Activated naive CD8-positive, alpha-beta T cell treated with anti-CD3 and anti-CD28 coated beads, Interleukin-2, amount 10 ng/mL, durations not matched to agents 7 days and 5 days (primary cell): ENCODE measurements at places on chromosomes 11 and 22. TPM values are rescaled to one million over a fixed set of nuclear protein-coding genes. Genes with fewer than 3 reads are reported as not detected.

CCDC73 gene
- 0.14 TPM for total RNA-seq

DNA sequence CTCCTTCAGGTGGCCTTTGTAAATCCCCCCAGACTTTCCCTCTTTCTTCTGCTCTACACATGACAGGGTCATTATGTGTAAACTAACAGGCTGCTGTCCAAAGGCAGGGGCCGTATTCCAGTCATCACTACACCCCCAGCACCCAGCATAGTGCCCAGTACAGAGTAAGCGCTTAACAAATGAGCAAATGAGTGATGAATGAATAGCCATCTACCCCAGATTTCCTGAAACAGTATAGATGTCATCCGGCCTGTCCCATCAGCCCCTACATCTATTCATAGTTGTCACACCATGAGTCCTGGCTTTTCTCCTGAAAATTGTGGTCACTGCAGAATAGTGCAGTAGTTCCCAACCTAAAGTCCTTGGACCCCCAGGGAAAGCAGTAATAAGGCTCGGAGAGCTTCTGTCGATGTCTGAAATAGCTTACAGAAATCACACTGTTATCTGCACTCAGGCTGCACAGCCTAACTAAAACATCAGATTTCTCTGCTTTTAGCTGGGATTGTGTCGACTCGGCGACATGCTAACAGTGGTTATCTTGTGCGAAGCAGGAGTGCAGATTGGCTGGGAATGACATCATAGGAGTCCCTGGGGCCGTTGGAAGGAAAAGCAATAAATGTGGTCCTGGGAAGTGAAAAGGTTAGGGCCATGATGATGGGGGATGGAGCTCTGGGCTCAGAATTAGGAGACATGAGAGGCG lies 143.8 kb upstream of the NECTIN1 start:
- H3K4me3 ChIP-seq: no peak overlapping the region
- H3K27me3 ChIP-seq: peaks cover 6% of the 10 kb centered on the region
- no peak overlapping the region for H3K27ac ChIP-seq
- DNase-seq: no peak

CLDN25 gene
- not detected for total RNA-seq

CST6 gene
- not detected for total RNA-seq

- H3K27me3 ChIP-seq: no peaks in the 10 kb centered on the region
- H3K4me1 ChIP-seq: peaks cover 45% of the 10 kb centered on the region
- peaks cover 15% of the 10 kb centered on the region for H3K36me3 ChIP-seq
- H3K4me3 ChIP-seq: no peak overlapping the region
Observed at GRCh38 chr11:73999581-74000306, 9.1 kb downstream of the UCP3 start.

- H3K4me1 ChIP-seq: no peaks in the 10 kb centered on the region
- DNase-seq: no peak
- H3K4me3 ChIP-seq: no peak overlapping the region
- no peak overlapping the region for H3K27ac ChIP-seq
Observed at GRCh38 chr11:100861212-100861611, 174.1 kb downstream of the ARHGAP42 start.

- no peaks in the 10 kb centered on the region for H3K4me1 ChIP-seq
- H3K27ac ChIP-seq: no peak overlapping the region
- no peak for DNase-seq
- no peak overlapping the region for H3K4me3 ChIP-seq
- peaks cover 3% of the 10 kb centered on the region for H3K27me3 ChIP-seq
- no peaks in the 10 kb centered on the region for H3K36me3 ChIP-seq
Observed at GRCh38 chr11:134678744-134679143, 266.7 kb upstream of the B3GAT1 start.

DNA sequence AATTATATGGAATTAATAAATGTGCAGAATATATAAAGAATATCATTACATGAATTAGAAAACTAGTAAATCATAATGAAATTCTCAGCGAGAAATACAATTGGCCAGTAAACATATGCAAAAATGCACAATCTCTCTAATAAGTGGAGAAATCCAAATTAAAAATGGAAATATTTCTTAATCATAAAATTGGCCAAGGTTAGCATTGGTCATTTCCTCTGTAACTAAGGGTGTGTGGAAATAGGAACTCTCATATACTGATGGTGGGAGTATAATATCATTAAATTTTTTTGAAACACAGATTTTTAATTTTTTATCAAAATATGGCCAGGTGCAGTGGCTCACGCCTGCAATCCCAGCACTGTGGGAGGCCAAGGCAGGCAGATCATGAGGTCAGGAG lies 7.6 kb upstream of the ZNF74 start:
- H3K4me3 ChIP-seq: no peak overlapping the region
- DNase-seq: no peak
- H3K27me3 ChIP-seq: peaks cover 30% of the 10 kb centered on the region
- no peaks in the 10 kb centered on the region for H3K36me3 ChIP-seq
- H3K4me1 ChIP-seq: no peaks in the 10 kb centered on the region
